Skin of body (tissue), 3 donors: ENCODE measurements at places on chromosomes 3 and 15. TPM values are rescaled to one million over a fixed set of nuclear protein-coding genes. Genes with fewer than 3 reads are reported as not detected.

The ALDH1L1 gene
- total RNA-seq = 8.8 TPM

The SLC2A2 gene
- total RNA-seq = not detected

The IGSF11 gene
- 1.6 TPM for total RNA-seq

The EPHA3 gene
- total RNA-seq = 11.0 TPM

The OXNAD1 gene
- total RNA-seq = 16.5 TPM

The EXOG gene
- total RNA-seq = 11.0 TPM

The DZIP1L gene
- total RNA-seq = 23.9 TPM

The HIGD2B gene
- not detected for total RNA-seq

The IRAK2 gene
- 3.8 TPM for total RNA-seq

The SAMMSON gene
- 0.69 TPM for total RNA-seq

The EPHB3 gene
- total RNA-seq = 44.4 TPM

The ANKUB1 gene
- not detected for total RNA-seq
